A549 (cell line): ENCODE measurements at places on chromosomes 13 and 19.

DNA sequence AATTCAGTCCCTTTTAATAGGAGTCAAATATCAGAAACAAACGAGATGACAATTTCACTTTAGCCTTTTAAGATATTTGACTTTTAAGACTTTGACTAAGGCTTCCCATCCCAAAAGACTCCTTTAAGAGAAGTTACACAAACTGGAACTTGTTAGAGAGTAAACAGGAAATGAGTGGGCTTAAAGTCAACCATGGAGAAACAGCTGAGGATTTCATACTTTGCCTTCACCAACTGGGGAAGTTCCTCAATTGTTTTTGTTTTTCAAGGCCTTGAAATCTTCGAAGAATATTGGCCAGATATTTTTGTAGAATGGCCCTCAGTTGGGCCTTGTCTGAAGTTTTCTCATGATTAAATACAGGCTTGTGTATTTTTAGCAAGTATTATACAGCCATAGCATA is 227.3 kb downstream of the POU4F1 start:
- DNase-seq, result no peak

DNA sequence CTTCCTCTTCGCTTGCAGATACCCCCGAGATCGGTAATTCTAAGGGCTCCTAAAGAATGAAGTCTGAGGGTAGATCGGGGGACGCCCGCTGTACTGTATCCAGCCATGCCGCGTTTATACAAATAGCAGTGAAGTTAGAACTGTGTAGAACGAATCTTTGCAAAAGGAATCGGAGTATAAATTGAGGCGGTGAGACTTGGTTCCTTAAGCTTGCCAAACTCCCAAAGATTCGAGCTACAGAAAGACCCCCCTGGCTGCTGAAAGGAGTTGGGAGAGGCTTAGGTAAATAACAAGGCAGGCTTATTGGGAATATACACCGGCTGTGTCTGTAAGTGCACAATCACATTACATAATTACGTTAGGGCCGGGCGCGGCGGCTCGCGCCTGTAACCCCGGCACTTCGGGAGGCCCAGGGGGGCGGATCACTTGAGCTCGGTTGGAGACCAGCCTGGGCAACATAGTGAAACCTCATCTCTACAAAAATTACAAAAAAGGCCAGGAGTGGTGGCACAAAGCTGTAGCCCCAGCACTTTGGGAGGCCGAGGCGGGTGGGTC is 12.2 kb downstream of the TMEM160 start:
- DNase-seq, result peak; percentile 59

DNA sequence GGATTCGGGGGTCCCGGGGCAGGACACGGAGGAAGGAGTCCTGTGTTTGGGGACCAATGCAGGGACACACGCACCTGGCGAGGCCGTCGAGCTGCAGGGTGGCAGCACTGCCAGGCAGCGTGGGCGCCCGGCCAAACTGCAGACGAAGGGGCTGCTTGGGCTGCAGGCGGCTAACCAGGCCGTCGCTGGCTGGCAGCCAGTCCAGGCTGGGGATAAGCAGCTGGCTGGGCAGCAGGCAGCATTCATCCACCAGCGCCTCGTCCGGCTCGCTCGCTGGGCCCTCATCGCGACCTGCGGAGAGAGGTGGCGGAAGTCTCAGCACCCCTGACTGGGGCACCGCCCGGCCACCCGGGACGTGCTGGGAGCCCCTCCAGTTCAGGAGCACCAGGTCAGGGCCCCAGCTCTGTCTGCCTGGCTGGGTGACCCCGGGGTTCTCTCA is 11.5 kb downstream of the CFD start:
- DNase-seq, result peak; percentile 60

DNA sequence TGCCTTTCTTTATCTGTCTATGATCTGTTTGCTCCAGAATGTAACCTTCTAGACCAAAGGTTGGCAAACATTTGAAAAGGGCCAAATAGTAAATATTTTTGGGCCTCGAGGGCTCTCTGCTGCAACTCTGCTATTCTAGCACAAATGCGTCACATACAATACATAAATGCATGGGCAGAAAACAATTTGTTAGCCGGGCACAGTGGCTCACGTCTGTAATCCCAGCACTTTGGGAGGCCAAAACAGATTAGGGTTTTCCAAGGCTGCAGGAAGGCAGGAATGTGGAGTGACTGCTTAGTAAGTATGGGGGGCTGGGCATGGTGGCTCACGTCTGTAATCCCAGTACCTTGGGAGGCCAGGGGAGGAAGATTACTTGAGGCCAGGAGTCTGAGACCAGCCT is 21.9 kb upstream of the EVI5L start:
- DNase-seq, result no peak

GRCh38 chr13:47117268-47117667 is 220.4 kb upstream of the HTR2A start:
- no peak for DNase-seq

GRCh38 chr19:10826846-10827245 is 9.2 kb downstream of the TMED1 start:
- DNase-seq, result no peak

DNA sequence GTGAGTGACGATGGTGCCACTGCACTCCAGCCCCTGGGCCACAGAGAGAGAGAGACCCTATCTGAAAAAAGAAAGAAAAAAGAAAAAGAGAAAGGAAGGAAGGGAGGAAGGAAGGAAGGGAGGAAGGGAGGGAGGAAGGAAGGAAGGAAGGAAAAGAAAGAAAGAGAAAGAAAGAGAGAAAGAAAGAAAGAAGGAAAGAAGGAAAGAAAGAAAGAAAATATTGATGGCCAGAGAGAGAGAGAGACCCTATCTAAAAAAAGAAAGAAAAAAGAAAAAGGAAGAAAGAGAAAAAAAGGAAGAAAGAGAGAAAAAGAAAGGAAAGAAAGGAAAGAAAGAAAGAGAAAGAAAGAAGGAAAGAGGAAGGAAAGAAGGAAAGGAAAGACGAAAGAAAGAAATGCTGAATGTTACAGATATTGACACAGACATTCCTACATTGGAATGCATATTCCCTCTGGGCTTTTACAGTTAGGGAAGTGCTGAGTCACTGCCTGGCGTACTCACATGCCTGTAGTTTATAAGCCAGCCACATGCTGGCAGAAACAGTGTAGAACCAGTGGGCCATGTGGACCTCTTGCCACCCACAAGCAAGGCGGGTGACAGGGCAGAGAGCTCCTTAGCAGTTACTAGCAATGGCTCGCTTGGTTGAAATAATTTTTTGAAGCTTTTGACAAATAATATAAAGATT is 34.6 kb upstream of the SLC46A3 start:
- DNase-seq, result peak; percentile 92

GRCh38 chr19:50694815-50695145 is 24.8 kb downstream of the SHANK1 start:
- DNase-seq, result no peak

DNA sequence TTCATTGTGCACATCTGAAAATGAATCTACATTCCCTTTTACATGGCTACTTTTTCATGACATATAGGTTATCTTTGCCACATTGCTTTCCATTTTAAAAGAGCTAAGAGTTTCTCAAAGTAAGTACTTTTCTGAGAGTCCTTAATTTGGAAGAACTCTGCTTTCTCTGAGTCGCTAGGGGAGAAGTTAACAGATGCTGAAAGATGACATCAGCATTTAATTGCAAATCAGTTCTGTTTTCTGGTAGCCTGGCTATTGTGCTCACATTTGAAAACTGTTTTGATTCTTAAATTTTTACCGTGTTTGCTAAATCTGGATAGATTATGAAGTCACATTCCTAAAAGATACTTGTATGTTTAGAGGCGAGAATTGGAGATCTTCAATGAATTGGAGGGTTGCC is 107.7 kb upstream of the C1QTNF9B start:
- DNase-seq, result no peak

DNA sequence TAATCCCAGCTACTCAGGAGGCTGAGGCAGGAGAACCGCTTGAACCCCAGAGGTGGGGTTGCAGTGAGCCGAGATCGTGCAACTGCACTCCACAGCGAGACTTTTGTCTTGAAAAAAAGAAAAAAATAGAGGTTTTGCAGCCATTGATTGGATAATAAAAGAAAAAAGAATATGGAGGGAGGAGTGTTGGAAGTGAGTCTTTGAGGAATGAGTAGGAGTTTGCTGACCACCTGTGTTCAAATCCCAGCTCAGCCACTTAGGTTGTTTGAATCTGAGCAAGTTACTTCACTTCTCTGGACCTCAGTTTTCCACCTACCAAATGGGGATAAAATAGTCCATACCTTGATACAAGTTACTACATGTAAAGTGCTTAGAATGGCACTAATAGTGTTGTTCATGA is 6.2 kb downstream of the NRTN start:
- DNase-seq, result no peak

- DNase-seq, result no peak
These were observed 44.8 kb upstream of the OLFM4 start for GRCh38 chr13:52983836-52984235.

DNA sequence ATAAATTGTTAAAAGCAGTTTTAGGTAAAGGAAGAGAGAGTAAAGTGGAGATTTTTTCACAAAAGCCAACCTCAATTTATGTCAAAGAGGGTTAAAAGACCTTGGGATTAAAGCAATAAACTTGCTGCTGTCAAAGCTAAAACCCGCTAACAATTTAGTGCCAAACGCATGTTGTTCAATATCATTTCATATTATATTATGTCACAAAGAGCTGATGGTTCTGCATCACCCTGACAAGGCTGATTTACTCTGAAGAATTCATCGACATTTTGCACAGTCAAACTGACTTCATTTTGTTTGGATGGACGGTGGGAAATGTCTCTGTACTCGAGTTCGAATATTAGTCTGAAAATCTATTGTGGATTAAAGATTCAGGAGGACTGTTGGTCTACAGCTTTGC is 315.8 kb upstream of the TSHZ3 start:
- no peak for DNase-seq

DNA sequence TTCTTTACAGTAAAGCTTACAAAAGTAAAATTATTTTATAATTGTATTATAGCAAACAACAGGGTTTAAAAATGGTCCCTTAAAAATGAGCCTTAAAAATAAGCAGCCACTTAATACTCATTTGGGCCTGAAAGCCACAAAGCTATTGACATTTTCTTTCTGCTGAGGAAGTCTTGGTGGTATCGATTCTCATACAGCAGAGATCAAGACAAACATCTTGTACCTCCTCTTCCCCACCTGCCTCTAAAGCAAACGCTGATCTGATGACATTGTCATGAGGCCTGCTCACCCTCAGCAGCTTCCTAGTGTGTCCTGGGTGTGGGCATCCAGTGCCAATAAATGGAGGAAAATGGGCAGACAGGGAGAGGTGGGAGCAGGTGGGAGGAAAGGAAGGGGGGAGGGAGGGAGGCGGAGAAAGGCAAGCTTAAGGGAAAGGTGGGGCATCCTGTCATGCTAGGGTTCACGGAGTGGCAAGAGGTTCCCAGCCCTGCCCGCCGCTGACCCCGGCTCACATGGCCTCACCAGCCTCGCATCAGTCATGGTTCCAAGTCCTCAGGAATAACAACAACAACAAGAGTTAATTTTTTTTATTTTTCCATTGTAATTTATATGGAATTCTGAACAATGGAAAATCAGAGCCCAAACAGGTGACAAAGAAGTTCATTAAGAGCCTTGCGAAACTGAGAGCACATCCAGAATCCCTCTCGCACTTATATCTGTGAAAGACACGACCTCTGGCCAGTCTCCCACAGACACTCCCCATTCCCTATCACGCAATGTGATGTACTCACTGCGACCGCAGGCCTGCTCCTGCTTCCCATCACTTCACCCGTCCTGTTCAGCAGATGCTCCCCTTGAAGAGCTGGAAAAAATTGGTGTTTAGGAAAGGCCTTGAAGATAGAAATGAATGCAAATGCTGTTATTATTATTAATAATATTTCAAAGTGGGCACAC is 15.1 kb upstream of the ATP11A start:
- no peak for DNase-seq

DNA sequence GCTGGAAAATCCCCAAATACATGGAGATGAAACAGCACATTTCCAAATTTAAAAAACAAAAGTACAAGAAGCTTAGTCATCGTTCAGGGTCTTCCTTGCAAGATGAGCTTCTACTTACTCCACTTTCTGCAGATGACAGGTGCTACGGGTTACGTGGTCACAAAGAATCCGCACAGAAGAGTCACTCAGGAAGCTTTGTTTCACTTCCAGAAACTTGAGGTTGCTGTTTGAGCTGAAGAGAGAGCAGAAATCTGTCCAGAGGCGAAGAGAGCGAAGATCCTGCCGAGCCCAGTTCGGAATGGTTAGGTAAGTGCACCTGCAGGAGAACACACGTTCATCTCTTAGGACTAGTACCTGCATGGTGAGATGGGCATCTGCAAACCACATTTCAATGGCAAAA is 9.4 kb downstream of the NLRP7 start:
- DNase-seq, result no peak

DNA sequence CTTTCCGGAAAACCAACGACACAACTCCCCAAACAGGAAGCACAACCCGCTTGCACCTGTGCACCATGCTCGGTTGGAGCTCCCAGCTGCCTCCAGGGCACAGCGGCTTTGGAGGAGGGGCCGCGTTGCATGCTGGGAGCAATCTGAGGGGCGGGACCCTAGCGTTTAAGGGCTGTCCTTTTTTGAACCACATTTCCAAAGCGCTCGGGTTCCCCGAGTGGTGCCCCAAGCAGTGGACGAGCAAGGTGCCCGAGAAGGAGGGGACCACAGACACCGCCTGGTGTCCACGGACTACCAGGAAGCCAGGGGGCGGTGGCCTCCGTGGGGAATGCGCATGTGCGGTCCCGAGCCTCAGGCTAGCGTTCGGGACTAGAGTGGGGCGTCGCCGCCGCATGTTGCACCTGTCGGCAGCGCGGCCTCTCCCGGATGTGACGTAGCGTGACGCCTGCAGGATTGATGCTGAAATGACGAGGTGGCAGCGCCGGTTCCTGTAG is 11.9 kb upstream of the ZNF57 start:
- DNase-seq, result no peak

DNA sequence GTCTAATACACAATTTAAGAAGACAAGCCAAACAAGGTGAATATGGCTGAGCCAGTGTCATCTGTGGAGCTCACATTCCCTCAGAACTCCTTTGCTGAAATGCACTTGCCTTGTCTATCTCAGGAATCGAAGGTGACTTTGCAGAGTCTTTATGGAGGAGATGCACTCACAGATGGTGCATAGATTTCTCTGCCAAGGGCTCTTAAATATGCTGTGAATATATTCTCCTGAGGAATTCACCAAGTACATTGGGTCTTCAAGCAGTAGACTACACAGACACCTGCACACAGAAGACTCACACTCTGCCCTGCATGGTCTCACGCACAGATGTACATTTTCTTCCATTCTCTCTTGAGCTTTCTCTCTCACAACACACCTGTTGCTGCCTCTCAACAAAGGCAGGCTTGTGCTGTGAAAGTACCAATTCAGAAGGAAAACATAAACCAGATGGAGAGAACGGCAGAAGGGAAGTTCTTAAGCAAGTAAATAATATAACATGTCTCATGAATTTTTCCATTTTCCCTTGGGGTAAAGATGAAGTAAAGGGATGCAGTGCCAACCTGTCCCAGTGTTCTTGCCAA is 174.7 kb downstream of the DLEU7 start:
- no peak for DNase-seq

DNA sequence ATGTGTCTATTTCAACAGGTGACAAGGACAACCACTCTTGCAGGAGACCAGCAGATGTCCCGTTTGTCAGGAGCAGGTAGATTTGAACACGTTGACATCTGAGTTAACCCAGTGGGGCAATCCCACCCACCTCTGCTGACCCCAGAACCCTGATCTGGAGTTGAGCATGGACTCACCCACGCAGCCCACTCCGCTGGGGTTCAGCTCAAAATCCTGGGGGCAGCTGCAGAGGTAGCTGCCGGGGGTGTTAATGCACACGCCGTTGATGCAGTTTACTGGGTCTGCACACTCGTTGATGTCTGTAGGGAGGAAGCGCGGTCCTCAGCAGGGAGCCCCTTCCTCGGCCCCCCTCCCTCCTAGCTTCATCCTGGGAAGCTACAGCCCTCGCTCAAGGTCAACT is 39.9 kb downstream of the FBN3 start:
- no peak for DNase-seq
